Psoas muscle (tissue), 8 donors: ENCODE measurements at places on chromosomes 7 and 10. TPM values are rescaled to one million over a fixed set of nuclear protein-coding genes. Genes with fewer than 3 reads are reported as not detected.

DNA sequence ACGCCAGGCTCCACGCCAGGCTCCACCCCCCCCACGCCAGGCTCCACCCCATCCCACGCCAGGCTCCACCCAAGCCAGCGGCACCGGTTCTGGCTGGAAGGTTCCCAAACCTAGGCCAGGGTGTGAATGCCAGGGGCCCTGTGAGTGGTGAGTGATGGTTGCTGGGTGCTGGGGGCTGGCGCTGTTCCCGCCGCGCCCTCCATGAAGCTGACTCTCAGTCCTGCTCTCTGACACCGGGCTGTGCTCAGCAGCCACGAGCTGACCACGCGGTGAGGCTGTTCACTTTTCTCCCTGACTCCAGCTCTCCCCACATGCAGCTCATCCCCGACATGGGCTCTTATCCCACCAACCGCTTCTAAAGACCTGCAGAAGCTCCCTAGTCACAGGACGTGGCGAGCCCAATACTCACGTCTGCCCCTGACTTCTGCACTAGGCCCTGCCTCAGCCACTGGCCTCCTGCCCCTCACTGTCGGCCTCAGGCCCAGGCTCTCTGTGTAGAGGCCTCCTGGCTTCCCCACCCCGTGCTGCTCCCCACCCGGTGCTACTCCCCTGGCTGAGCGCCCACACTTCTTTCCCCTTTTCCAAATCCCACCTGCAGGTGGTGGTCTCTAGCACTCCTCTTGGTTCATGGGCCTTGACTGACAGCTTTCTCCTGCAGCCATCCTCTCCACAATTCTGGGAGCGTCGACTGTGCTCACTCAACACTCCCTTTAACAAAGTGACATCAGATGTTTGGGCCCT, 603.0 kb downstream of the PTPRN2 start:
- DNase-seq: peak; percentile 36

DNA sequence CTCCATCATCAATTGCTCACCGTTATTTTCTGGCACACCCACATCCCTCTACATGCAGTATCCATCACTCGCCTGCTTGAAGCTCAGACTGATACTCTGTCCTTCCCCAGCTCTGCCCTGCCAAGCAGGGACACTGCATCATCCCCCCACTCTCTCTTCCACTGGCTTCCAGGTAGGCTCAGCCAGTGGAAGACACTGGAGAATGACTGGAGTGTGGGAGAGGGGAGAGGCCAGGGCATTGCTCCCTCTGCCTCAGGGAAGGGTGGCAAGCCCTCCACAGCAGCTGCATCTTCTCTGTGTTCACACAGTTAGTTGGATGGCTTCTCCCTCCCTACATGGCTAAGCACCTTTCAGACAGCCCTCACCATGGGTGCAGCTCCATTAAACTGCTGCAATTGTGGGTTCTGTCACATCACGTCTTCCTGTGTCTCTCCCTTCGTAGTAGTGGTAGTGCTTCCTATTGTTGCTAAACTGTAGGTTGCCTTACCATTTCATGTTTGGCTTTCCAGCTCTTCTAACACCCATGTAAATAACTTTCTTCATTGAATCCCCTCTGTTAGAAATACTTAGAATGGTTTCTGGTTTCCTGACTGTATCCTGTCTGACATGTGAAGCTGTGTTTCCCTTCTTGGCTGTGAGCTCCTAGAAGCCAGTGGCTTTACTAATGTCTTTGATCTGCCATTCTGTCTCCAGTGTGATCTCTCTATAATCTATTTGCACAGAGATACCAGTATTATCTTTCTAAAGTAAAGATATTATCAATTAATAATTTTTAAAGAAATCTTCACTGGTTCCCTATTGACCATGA, 483.7 kb upstream of the LRRN3 start:
- DNase-seq: no peak

DNA sequence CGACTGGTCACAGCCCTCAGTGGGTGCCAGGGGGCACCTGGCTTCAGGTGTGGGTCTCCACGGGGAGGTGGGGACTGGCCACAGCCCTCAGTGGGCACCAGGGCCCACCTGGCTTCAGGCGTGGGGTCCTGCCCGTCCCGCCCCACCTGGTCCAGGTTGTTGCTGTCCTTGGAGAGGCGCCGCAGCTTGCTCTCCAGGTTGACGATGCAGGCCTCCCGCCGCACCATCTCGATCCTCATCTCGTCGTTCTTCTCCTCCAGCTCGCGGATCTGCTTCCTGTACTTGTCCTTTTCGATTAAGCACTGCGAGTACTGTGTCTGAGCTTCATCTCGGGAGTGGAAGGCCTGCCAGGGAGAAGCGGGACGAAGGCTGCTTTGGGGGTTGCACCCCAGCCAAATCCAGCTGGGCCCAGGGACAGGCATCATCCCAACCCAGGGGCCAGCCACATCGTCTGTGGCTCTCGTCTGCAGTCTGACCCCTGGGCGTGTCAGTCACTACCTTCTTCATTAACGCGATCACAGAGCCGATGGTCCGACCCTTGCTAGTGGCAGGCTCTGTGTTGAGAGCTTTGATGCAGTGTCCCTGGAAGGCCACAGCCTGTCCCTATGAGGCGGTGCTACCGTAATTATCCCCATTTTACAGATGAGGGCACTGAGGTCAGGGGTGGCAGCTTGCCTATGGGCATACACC, 92.9 kb upstream of the GNA12 start:
- DNase-seq: no peak

GRCh38 chr10:132547421-132547861, 9.9 kb downstream of the INPP5A start:
- DNase-seq: peak; percentile 51

DNA sequence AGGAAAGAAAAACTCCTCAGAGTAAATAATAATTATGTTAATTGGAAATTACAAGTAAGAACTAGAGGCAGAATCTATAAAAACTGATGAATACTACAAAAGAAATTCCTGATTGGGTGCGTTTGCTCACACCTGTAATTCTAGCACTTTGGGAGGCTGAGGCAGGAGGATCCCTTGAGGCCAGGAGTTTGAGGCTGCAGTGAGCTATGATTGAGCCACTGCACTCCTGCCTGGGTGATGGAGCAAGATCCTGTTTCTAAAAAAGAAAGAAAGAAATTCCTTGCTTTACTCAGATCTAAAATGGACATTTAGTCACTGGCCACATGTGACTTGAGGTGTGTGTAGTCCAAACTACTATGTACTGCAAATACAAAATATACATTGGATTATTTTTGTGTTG, 42.0 kb downstream of the MCU start:
- no peak for DNase-seq

MARVELD1 gene
- 3.3 TPM for total RNA-seq

- no peak for DNase-seq
These were observed 171.5 kb downstream of the PRPF18 start for GRCh38 chr10:13758312-13758711.

DNA sequence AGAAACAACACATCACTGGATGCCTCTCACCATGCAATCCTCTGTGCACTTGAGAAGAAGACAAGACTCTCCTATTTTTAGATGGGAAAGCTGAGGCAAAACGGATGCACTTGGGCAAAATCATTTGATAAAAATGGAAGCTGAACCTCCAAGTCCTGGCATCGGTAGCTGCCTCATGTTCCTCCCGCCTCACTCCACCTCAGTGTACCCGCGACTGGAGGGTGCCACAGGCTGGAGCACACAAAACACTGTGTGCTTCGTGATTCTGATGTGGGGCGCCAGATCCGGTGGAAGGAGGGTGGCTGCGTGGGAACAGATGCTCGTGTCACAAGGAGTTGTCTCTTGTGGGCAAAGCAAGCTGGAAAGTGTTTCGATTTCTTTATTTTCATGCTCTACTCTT, 41.3 kb downstream of the TAS2R41 start:
- no peak for DNase-seq

DNA sequence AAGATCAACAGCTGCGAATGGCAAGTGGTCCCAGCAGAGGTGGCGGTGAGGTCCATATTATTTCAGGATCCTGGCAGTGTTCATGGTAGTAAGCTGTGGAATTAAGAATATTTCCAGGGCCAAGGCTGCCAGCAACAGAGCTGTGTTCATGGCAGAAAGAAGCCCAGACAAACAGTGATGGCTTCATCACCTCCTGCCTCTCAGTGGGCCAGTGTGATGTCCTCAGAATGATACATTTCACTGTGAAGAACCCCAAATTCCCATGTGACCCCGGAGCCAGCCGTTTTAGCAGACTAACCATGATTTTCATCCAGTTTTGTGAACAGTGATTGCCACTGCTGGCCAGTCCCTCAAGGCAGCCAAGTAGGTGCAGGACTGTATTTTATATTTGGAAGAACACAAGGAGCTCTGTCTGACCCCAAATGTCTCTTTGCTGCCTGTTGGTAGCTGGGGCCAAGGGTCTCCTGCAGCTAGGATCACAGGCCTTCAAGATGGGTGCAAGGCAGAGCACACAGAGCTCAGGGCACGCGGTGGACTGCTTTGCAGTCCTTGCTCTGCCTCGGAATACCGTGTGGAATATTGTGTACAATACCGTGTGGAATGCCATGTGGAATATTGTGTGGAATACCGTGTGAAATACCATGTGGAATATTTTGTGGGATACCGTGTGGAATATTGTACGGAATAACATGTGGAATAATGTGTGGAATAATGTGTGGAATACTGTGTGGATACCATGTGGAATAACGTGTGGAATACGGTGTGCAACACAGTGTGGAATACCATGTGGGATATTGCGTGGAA, 132.3 kb upstream of the CHST15 start:
- no peak for DNase-seq

DNA sequence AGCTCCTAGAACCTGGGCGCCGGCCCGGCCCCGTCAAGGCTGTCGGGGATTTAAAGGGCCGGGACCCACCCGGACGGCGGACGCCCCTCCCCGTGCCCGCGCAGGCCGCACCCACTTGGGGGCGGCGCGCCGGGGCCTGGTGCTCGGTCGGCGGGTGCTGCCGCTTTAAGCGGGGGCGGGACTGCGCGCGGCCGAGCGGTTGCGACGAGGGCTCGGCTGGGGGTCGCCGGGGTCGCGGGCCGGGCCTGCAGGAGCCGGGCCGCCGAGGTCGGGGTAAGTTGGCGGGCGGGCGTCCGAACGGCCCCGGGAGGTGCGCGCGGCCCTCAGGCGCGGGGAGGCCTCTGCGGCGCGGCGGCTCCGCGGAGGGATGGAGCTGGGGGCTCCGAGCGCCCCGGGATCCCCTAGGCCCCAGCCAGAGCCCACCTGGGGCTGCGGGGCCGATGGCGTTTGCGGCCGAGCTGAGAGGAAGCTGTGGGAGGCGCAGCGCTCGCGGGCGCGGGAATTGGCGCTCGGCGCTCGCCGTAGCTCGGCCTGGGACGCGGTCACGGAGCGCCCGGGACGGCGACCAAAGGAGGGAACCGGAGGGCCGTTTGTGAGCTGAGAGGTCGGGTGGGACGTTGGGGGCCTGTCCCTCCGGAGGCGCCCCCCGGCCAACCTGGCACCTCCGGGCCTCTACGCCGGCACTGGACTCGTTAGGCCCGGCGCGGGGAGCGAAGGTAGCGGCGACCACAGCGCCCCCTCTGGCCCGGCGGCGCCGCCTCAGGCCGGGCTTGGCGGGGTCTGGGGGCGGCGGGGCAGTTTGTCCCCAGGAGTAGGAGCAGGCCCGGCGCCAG, at the start of gene TRRAP:
Gene TRRAP, plus strand, starts transcription at position 168 of the 833 bp plus-strand sequence. CDS start 2,619 bp downstream, outside the sequence.
- DNase-seq: peak; percentile 79

DNA sequence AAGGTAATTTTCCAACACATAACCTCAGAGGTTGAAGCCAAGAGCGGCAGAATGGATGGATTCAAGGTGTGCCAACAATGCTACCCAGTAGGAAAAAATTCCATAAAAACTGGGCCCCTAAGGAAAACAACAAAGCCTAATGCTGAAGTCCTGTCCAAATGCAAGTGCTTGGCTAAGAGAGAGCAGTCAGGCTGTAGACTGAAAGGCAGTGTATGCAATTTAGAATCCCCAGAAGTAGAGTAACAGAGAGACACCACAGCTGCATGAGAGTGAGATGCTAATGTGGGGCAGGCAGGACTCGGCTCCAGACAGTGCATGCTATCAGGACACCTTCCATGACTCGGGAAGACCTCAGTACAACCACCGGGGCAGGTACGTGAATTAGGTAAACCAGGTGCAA, 124.5 kb downstream of the ZFAND4 start:
- DNase-seq: no peak

DNA sequence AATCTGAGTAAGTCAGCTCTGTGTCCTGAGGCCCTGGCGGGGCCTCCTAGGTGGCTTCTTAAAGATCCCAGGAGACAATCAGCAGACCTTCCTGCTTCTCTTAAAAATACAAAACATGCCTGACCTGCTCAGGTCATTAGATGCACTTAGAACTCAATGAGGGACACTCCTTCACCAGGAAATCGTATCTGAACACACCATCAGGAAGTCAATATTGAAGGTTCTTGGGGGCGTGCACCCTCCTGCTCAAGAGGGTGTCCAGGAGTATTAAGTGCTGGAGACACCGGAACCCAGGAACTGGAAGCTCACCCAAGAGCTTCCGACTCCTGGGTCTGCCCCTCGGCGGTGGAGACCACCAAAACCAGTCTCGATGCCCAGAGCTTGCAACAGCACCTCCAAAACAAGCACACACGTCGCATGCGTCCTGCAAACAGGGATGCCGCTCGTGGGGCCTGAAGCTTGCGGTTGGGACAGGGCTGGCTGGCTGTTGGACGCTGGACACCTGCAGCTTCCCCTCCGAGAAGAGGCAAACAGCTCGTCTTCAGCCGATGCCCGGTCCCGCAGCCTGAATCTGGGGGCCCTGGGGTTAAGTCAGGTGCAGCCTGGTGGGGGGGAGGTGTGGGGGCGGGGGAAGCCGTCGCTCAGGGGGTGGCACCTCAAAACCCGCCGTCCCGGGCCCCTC, 803 bp downstream of the RAPGEF5 start:
- DNase-seq: no peak

GRCh38 chr7:31033674-31034300, 18.3 kb upstream of the ADCYAP1R1 start:
- no peak for DNase-seq

DNA sequence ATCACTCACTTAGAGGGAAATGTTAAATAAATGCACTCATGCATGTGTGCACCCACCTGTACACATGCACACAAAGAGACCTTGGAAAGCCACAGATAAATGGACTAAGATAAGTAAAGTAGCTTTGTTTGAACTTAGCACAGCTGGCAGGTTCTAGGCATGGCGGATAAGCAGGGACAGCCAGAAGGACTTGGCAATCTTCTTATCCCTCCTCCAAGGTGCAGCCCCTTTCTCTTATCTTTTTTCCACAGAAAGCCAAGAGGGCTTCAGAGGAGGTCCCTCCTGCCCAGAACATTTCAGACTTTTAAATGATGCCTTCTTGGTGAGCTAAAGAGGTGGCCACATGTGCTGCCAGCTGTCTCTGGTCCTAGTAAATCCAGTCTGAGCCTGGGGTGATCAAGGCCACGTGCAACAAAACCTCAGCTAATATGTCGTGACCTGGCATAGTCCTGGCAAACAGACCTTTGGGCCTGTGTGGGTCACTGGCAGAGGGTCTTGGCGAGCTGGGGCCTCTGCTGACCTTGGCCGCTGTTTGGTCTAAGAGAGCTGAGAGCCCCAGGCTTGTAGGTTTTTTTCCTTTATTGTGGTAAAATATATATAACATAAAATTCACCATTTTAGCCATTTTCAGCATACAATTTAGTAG, 43.2 kb upstream of the SLC35B4 start:
- DNase-seq: no peak

- no peak for DNase-seq
These were observed 145.4 kb downstream of the PIP4K2A start for GRCh38 chr10:22568928-22569327.

DNA sequence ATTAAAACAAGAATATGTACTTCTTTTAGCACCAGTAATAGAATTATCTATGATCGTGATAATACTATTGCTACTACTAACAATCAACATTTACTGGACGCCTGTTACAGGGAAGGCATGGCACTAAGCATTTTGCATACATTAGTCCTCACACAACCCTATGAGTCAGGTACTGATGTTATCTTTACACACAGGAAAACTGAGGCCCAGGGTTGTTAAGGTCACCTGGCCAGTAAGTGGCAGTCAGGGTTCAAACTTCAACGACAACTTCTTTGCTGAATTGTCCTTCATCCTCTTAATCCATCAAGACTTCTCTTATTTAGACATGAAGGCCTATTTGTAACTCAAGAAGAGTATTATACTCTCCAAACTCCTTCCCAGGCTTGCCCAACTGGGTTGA, 41.9 kb upstream of the ACSL5 start:
- DNase-seq: no peak
